Left lobe of liver (tissue), 2 donors: ENCODE measurements at places on chromosomes 11 and 22. TPM values are rescaled to one million over a fixed set of nuclear protein-coding genes. Genes with fewer than 3 reads are reported as not detected.

MS4A6A gene
- total RNA-seq, result 37.7 TPM

ARFGAP2 gene
- 77.6 TPM for total RNA-seq

DNA sequence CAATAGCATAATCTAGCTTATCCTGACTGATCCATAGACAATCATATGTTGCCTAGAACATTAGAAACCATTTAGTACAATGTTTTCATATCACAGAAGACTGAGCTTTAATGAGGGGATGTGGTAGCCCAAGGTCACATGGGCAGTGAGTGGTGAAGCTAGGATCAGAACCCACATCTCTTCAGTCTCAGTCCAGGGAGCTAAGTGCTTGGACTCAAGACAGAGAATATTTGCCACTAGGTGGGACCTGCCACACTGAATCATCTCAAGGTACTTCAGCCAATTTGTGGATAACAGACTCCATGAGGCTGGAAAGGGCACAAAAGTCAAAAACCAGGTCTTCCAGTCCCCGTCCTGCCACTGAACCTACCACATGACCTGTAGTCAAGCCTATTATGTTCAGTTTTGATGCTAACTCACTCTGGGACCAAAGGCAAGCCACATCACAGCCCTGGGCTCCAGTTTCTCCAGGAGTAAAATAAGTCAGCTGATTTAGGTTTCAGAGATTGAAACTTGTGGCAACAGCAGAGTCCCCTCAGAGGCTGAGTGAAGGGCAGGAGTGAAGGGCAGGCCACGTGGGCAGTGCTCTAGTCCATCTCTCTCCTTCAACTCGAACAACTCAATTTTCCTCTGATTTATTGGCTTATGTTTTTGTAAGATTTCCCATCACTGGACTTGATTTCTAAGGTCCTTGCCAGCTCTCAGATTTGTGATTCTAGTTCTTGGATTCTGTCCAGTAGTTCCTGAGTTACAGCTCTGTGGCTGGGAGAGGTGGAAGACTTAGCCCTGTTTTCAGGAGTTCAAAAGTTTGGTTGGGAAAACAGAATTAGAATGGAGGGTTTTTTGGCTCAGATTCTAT, 84.6 kb upstream of the PHOX2A start:
- no peak for DNase-seq

- DNase-seq, result no peak
Observed at GRCh38 chr11:102929972-102930371, 25.6 kb downstream of the MMP13 start.

DNA sequence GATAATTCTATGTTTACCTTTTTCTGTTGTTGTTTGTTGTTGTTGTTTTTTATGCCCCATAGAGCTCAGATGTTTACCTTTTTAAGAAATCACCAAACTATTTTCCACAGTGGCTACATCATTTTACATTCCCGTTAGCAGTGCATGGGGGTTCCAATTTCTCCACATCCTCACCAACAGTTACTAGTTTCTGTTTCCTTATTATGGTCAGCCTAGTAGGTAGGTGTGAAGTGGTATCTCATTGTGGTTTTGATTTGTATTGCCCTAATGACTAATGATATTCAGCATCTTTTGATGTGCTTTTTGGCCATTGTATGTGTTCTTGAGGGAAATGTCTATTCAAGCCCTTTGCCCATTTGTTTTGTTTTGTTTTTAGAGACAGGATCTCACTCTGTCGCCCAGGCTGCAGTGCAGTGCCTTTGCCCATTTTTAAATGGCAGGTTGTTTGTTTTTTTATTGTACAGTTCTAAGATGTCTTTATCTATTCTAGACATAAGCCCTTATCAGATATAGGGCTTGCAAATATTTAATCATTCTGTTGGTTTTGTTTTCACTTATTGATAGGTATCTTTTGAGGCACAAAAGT, 27.5 kb downstream of the CHEK2 start:
- DNase-seq, result no peak

DNA sequence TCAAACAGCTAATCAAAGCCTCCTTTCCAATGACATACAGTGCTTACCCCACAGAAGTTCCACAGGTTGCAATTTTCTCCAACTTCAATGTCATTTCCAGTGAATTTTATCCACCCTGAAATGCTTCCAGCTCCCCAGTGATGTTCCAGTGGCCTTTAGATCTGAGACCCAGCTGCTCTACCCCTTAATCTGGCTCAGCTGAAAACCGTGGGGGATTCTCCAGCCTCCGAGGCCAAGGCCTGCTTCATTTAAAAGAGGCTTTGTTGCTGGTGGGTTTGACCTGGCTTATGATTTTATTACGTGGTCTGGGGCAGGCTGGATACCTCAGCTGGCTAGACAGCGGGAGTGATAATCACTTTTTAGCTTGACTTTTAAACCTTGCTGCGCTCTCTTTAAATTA, 10.9 kb downstream of the HEPHL1 start:
- DNase-seq, result no peak

GRCh38 chr11:124669193-124669592, 4.3 kb downstream of the SIAE start:
- DNase-seq, result peak; percentile 48

DNA sequence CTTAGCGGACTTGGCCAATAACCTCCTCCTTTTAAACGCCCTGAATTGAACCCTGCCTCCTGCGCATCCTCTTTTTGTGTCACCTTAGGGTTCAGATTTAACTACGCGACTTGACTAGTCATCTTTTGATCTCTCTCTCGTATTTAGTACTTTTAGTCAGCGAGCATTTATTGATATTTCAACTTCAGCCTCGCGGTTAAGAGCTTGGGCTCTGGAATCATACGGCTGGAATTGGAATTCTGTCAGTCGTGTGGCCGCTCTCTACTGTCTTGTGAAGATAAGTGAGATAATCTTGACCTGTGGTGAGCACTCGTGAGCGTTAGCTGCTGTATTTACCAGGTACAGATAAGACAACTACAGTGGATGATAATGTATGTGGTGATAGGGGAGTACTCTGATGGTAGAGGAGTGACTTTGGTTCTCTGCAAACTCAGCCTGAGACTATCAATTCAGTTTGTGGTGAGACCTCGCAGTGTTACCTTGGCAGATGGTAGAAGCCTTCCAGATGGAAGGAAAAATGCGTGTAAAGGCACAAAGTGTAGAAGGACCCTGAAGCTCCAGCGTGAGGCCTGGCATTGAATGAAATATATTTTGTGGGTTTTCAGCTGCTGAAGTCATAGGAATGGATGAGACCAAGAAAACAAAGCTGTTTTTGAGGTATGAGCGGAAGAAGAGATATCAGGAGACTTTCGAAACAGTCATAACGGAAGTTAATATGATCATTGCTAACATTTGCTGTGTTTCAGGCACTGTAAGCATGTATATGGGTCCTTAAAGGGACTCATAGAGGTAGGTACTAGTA, 682 bp downstream of the ATM start:
- no peak for DNase-seq

EXPH5 gene
- total RNA-seq, result 12.8 TPM

CCND1 gene
- total RNA-seq, result 82.6 TPM

CCDC116 gene
- total RNA-seq, result 0.45 TPM

DNA sequence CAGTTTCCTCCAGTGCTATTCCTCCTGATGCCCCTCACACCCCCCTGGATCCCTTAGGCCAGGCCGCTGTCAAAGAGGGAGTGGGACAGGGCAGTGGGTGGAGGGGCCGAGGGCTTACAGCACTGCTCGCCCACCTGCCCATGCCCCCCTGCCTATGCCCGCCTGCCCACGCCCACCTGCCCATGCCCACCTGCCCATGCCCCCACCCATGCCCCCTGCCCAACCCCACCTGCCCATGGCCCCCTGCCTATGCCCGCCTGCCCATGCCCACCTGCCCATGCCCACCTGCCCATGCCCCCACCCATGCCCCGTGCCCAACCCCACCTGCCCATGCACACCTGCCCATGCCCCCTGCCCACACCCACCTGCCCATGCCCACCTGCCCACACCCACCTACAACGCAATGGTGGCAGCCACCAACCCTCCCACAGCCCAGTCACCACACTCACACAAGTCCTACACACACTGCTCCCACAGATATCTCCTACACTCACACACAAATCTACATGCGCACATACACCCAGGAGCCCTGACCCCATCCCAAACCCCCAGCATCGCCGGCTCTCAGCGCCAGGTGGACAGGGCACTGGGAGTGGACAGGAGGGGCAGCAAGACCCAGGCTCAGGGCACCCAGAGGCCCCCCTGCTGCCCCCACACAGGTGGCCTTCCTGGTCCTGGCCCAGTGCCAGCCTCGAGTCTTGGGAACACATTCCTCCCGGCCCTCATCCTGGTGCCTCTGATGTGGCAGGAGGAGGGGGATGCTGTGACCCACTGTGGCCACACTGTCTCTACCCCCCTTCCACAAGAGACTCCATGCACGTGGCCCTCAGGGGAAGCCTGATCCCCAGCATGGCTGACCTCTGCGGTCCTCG, 61.8 kb downstream of the CYTH4 start:
- no peak for DNase-seq

DNA sequence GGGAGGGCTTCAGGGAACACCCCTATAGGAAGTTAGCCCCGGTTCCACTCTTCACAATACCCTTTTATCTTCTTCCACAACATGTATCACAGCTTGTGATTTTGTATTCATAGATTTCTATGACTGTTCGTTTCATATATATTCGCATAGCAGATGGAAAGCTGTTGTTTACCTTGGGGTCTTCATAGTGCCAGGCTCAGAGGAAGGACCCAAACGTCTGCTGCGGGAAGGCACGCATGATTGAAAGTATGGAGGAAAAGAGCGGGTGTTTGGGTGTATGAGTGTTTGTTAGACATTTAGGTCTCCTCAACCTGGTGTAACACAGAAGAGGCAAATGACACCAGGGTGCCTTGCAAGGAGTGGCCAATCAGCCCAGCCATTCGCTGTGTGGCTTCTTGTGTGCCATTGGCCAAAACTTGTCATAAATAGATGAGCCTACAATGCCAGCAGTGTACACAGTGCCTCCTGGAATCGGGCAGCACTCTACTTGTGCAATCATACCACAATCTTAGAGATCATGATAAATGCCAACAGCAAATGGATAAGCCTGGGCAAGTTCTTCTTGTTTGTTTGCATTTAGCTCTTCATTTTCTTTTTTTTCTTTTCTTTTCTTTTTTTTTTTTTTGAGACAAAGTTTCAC, 10.9 kb upstream of the ADA2 start:
- peak; percentile 76 for DNase-seq

DNA sequence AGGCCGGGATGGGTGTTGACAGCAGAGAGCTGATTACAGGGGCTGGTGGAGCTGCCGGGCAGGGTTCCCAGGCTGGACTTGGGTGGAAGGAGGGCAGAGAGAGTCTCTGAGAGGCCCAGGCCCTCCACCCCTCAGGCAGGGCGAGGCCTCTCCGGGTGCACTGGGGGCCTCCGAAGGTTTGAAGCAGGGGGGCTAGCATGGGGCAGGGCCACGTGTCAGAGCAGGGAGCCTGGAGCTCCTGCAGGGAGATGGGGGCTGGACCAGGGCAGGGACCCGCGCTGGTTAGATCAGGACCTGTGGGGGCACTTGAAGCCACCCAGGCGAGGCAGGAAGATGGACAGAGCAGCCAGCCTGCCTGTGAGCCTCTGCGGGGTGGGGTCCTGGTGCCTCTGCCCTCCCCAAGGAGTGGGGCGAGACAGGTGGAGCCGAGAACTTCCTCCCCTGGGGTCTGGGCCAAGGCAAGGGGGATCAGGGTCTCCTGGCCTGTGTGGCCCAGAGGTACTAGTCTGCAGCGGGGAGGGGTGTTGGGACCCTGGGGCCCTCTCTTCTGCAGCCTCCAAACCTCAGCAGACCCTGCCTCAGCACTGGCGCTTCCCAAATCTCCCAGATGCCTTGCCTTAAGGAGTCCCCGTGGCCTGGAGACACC, 911 bp downstream of the PANX2 start:
- no peak for DNase-seq

GRCh38 chr11:36274414-36274813, 14.8 kb downstream of the COMMD9 start:
- no peak for DNase-seq

GRCh38 chr11:102831128-102831488, 12.3 kb downstream of the MMP3 start:
- no peak for DNase-seq

DNA sequence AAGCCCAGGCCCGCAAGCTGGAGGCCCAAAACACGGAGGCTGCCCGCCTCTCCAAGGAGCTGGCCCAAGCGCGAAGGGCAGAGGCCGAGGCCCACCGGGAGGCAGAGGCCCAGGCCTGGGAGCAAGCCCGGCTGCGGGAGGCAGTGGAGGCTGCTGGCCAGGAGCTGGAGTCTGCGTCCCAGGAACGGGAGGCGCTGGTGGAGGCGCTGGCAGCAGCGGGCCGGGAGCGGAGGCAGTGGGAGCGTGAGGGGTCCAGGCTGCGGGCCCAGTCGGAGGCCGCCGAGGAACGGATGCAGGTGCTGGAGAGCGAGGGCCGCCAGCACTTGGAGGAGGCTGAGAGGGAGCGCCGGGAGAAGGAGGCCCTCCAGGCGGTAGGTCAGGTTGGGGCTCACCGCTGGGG, 4.8 kb downstream of the CCDC88B start:
- DNase-seq, result no peak

GRCh38 chr22:44931077-44931540, 78.7 kb downstream of the PHF21B start:
- no peak for DNase-seq

OR5P2 gene
- not detected for total RNA-seq

DNA sequence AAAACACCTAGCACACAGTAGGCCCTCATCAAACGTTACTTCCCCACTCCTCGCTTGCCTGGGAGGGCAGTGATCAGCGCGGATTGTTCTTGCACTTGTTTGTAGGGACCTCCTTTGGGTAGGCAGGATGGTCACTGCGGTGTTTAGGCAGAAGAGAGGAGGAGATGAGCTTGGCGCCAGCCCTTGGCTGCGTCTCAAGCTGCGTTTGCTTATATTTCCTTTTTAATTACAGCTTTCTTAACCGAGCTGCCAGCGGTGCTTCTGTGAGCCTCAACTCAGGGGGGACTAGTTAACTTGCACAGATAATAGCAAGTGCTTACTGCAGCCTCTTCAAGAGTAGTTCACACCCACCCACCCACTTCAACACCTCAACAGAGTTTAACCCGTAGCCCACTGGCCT, 15.1 kb downstream of the IFT27 start:
- DNase-seq, result no peak

DNA sequence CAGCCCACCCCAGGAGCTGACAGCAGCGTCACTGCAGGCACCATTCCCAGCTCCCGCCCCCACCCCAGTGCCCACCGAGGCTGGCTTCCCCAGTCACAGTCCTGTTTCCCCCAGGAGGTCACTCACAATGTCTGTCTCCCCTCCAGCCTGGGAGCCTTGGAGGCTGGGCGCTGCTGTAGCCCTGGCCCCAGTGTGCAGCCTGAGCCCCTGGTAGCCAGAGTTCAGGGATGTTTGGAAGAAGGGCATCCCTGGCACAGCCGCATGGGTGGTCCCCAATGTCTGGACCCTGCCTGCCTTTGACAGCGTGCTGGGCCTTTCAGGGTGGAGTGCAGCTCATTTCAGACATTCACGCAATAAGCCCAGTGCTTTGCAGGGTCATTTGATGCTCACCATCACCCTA, 4.3 kb downstream of the CAPN5 start:
- DNase-seq, result peak; percentile 27

GRCh38 chr11:79942646-79943045, 501.8 kb upstream of the TENM4 start:
- no peak for DNase-seq
